Central memory CD4-positive, alpha-beta T cell (primary cell): ENCODE measurements at places on chromosomes 2 and 18.

DNA sequence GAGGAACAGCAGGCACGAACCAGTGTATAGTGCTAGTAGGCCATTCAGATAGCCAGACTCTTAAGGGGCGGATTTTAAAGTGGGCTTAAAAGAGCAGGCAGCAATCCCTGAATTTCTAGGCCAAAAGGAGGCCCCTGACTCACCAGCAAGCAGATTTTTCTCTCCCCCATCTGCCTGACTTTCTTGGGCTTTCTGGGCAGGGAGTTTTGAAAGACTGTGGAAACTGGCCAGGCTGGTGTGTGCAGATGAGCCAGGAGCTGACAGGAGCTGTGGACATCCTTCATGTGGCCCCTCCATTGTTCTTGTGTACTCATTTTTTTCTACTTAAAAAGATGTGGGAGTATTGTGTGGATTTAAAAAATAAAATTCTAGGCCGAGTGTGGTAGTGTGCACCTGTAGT, 59.0 kb downstream of the GLI2 start:
- no peak for DNase-seq

DNA sequence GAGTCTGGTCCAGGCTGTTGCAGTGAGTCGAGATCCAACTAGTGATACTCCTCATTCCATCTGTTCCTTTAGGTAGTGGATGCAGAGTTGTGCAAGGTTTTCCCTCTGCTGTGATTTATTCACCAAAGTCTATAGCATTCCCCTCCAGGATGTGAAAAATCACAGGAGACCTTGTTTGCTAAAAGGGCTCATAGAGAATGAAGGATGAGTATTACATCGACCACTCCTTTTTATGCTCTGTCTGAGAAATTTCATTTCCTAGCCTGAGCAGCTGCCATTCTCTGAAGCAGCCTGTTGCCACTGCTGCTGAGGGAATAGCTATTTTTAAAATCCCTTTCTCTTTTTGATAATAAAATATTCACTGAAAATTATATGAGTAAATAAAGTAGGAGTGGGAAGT, 134.1 kb upstream of the LRRTM1 start:
- DNase-seq = no peak

DNA sequence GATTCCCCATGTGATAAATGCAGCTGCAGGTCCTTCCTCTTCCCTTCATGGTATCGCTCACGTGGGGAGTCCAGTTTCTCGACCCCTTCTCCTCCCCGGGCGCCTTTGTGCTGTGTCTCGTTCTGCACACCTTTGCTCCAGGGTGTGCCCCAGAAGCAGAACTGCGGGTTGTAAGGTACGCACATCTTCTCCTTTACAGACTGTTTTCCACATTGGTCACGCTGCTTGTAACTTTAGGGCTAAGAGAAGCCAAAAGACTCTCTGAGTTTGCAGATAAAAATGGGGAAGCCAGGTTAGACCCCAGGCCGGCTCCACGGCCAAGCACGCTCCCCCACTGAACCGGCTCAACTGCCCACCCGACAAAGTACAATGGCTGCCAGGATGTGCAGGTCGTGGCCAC, 45.9 kb upstream of the TFCP2L1 start:
- DNase-seq = no peak

- DNase-seq = no peak
Observed at GRCh38 chr18:10522574-10522973, 3.3 kb upstream of the NAPG start.

DNA sequence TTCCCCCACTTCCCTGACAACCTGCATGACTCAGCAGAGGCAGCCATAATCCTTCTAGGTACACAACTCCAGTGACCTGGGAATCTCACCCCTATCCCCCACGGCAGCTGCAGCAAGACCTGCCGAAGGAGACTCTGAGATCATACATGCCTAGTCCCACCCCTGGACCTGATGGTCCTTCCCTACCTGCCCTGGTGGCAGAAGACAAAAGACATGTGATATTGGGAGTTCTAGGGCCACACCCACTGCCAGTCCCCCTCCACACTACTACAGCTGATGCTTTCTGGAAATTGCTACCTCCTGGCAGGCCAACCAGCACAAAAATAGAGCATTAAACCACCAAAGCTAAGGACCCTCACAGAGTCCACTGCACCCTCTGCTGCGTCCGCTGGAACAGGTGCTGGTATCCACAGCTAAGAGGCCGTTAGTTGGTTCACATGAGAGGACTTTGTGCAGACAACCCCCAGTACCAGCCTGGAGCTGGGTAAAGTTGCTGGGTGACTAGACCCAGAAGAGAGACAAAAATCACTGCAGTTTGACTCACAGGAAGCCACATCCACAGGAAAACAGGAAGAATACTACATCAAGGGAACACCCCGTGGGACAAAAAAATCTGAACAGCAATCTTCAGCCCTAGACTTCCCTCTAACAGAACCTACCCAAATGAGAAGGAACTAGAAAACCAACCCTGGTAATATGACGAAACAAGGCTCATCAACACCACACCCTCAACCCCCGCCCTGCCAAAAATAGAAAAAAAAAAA, 12.5 kb downstream of the MARCO start:
- DNase-seq = no peak

- DNase-seq = no peak
Observed at GRCh38 chr2:138294451-138294850, 207.1 kb upstream of the SPOPL start.

DNA sequence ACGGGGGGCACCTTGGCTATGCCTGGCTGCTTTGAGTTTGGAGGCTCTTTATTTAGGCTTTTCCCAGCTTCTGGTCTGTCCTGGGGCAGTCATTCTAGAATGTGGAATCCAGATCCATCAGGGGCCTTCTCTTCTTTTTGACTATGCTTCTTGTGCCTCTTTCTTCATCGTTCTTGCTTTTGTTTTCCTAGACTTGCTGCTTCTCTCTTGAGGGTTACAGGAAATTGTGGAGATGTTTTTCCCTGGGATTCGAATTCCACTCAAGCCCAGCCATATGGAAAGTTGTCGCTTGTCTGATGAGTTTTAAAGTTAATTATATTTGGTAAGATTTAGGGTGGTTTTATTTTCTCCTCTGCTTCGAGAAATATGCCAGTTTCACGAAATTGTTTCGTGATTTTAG, 2.4 kb downstream of the GLI2 start:
- DNase-seq = no peak

- DNase-seq = no peak
Observed at GRCh38 chr2:219272356-219272755, 6.8 kb upstream of the DNAJB2 start.

- DNase-seq = no peak
Observed at GRCh38 chr18:1270081-1270480, 365.4 kb downstream of the ADCYAP1 start.

DNA sequence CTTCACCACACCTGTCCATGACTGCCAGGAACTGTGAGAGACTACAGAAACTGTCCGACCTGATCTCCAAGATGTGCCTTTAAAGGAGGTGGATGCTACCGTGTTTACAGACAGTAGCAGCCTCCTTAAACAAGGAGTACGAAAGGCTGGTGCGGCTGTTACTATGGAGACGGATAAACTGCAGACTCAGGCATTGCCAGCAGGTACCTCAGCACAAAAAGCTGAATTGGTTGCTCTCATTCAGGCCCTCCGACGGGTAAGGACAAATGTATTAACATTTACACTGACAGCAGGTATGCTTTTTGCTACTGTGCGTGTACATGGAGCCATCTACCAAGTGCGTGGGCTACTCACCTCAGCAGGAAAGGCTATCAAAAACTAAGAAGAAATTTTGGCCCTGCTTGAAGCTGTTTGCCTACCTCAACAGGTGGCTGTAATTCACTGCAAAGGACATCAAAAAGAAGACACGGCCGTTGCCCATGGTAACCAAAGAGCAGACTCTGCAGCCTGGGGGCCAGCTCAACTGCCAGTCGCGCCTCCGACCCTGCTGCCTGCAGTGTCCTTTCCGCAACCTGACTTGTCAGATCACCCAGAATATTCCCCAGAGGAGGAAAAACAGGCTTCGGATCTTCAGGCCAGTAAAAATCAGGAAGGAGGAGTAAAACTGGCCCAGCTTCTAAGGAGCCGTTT, 30.9 kb downstream of the SKA1 start:
- DNase-seq = no peak

GRCh38 chr2:104312684-104313083, 541.2 kb upstream of the POU3F3 start:
- no peak for DNase-seq

GRCh38 chr2:145538661-145539350, 1018.9 kb upstream of the ZEB2 start:
- no peak for DNase-seq

DNA sequence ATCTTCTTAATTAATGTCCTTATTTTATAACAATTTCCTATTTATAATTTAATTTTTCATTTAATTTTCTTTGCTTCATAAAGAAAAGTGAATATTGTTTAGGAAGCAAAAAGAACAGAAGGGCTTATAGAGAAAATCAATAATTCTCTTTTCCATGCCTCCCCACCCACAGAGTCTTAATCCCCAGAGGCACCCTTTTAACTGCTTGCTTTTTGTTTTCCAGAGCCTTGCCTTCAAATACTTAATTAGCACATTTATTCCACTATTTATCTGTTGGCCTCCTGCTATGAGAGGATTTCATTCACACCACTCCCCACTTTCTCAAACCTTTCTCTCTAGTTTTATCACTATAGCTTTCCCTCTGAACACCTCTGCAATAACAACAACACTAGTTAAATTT, 373.6 kb downstream of the MBD2 start:
- DNase-seq = no peak

- no peak for DNase-seq
Observed at GRCh38 chr18:6708890-6709289, 20.6 kb upstream of the ARHGAP28 start.

DNA sequence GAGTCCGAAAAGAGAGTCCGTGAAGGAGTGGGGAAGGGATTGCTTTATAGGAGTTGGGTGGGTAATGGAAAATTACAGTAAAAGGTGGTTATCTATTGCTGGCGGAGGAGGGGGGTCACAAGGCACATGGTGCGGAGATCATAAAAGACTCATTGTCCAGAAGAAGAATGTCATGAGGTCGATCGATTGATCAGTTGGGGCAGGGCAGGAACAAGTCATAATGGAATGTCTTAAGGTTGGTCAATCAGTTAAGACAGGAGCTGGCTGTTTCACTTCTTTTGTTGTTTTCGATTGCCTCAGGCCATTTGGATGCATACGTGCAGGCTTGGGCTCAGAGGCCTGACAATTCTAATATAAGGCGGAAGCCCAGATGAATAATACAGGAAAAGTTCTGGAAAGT, 473.0 kb upstream of the TNP1 start:
- no peak for DNase-seq

GRCh38 chr2:182366628-182367027, 60.2 kb downstream of the PDE1A start:
- DNase-seq = no peak

DNA sequence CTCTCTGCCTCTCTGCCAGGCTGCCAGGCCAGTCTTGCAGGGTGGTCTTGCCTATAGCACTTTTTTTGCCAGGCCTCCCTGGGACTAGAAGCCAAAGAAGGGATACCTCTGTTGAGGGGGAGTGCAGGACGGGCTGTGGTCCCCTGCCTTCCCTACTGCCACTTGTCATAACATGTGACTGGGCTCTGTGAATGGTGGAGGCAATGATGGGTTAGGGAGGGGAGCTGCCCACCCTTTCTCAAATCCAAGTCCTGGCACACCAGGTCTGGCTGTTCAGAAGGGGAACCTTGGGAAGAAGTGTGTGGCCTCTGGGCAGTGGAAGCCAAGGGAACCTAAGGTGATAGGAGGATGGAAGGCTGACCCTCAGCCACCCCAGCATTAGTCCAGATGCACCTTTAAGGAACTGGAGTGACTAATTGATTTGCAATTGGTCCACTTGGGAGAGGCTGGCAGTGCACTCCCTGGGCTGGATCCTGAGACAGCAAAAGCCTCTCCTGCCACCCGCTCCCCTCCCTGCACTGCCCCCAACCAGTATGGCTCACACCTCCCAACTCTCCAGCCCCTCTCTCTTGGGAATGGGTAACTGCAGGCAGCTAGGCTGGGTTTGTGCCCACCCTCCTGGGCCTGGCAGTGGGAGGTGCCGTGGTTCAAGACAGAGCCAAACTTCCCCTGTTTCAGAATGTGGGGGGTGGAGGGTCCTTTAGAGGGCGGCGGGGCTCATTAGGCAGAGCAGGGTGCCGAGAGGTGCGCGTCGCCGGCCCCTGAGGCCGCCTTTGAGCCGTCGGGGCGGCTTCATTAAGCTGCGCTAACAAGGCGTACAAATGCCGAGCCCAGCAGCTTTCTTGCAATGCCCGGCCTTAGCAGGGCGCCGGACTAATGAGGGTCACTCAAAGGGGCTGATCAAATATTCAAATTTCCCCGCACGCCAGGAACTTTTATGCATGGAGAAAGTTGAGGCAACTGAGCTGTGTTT, 4.5 kb upstream of the SIX3 start:
- DNase-seq = no peak

GRCh38 chr18:50509012-50509411, 50.9 kb upstream of the MAPK4 start:
- no peak for DNase-seq

- DNase-seq = no peak
Observed at GRCh38 chr18:67710639-67711038, 194.1 kb upstream of the DSEL start.

DNA sequence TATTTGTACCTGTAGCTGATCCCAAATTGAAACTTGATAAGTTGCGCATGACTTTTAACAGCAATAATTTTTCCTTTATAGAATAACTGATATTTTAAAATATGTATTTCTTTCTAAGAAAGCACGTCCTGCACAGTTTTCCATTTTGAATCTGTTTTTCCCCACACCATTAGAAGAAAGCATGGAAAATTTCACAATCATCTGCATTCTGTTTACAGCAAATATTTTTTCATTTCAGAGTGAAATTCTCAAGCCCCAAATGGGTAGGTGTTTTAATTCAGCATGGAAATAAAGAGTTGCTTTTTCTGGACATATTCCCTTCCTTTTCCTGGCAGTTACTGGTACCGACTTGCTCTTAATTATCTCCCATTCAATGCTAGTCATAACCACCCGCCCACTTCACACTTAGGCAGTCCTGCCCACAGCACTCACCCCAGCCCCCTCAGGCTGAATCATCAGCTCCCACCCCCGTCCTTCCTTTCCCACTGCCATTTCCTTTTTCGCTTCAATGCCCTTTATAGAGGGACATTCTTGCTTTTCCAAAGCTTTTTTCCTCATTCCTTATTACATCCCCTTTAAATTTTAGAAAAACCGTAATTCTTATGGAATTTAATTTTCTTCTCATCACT, 89.2 kb upstream of the GLS start:
- DNase-seq = no peak

DNA sequence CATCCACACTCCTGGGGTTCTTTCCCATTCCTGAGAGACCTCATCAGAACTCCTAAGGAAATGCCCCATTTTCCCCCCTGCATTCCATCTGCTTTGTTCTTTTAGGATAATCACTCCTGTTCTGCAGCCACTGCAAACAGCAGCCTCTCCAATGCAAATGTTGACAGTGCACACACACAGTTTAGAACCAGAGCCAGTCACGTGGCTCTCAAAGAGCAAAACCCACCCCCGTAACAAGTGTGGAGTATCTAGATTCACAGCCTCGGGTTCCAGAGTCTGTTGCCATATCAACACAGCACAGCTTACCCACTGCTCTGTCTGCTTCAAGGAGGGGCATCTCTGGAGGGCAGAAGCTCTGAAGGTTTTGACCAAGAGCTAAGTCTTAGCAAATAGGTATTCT, 180.0 kb downstream of the NAPG start:
- no peak for DNase-seq
